ENCODE measurements at places on chromosomes 16 and 17. TPM values are rescaled to one million over a fixed set of nuclear protein-coding genes. Genes with fewer than 3 reads are reported as not detected.

Gene MSLN
- total RNA-seq = 1.2 TPM

Gene TGFB1I1
- total RNA-seq = 60.1 TPM

DNA sequence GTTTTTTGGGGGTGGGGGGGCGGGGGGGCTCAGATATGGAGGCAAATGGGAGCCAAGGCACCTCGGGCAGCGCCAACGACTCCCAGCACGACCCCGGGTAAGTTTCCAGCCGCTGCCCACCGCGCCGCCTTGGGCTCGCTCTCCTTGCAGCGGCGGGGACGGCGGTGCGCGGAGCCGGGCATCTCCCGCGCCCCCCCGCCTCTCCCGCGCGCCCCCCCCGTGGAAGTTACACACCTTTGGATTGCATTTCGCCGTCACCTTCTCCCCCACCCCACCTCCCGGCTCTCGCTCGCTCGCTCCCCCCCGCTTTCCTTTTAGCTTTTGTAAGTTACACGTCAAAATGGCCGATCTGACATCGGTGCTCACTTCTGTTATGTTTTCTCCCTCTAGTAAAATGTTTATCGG lies 387 bp downstream of the MSI2 start:
- DNase-seq = no peak

DNA sequence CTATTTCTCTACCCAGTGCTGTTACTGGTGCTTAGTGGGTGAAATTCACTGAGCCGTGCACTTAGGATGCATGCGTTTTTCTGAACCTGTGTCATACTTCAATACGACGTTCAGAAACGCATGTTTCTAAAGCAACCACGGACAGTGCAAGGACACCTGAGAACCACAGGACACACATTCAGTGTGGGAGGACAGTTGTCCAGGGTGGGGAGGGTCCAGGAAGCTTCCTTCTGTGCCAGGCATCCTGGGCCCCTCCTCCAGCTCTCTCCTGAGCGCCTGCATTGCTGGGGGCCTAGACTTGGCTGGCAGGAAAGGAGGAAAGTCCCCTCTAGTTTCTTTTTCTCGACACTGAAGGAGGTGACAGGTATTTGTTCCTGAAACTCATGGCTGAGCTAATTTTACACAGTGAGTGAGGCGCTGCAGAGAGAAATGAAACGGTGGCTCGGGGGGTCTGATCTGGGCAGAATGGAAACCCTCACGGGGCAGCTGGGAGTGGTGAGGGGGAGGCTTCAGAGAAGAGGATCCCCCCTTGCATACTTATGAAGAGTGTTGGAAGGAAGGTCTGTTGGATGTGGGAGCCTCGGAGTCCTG lies 89.9 kb downstream of the IRF8 start:
- no peak for DNase-seq

DNA sequence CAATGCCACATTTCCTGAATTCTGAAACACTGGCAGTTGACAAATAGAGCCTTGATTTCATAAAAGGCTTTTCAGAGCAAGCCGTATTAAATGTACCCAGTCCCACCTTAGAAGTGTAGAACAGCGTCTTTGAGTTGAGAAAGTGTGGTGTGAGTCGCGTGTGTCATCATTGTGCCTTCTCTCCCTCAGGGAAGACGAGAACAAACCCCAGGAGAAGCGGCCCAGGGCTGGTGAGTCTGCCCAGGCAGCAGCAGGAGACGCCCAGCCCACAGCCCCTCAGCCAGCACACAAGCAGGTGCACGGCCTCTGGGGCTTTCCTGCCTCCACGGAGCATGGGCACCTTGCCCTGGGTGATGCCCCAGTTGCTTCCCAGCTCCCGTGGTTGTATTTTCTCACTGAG lies 34.0 kb downstream of the CIBAR2 start:
- DNase-seq = no peak

Data from osteoblast (primary cell).